ENCODE measurements at places on chromosomes 3 and 15.

- no peak for DNase-seq
- H3K36me3 ChIP-seq, result peaks cover 36% of the 10 kb centered on the region
- H3K27me3 ChIP-seq, result no peaks in the 10 kb centered on the region
- H3K4me1 ChIP-seq, result no peaks in the 10 kb centered on the region
- H3K4me3 ChIP-seq, result no peak overlapping the region
- H3K27ac ChIP-seq, result no peak overlapping the region
Observed at GRCh38 chr3:141561426-141562034, 74.7 kb downstream of the RASA2 start.

- no peaks in the 10 kb centered on the region for H3K4me1 ChIP-seq
- no peak overlapping the region for H3K4me3 ChIP-seq
- H3K27ac ChIP-seq, result no peak overlapping the region
- H3K36me3 ChIP-seq, result no peaks in the 10 kb centered on the region
- no peaks in the 10 kb centered on the region for H3K27me3 ChIP-seq
- no peak for DNase-seq
Observed at GRCh38 chr3:155704061-155704460, 40.8 kb downstream of the PLCH1 start.

GRCh38 chr15:51334011-51334451 is 4.4 kb downstream of the CYP19A1 start:
- H3K4me1 ChIP-seq, result peaks cover 3% of the 10 kb centered on the region
- H3K36me3 ChIP-seq, result no peaks in the 10 kb centered on the region
- H3K27ac ChIP-seq, result no peak overlapping the region
- H3K4me3 ChIP-seq, result no peak overlapping the region
- DNase-seq, result no peak

DNA sequence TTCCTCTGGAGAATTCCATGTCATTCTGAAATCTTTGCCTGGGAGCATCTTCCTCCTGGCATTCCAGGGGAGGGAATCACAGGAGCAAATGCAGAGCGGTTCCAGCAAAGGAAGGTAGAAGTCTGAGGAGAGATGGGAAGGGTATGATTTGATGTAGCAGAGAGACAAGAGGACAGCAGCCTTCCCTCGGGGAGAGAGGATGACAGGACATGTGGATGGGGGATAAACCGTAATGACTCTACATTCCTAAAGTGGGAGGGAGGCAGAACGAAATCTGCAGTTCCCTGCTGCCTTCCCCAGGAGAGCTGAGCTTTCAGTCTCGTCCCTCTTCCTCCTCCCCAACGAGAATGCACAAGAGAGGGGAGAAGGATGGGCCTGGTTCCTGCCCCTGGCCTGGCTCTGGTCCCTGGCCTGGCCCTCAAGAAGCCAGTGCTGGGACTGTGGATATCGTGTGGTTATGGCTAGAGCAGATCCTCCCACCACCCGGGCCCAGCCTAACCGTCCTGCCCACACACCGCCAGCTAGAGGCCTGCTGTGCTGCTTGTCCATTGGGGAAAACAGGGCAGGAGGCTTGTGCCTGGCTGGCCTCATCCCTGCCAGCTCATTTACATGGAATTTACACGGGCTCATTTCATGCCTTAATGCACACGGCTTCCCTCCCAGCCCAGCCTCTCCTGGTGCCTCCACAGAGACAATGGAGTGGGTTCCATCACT is 26.6 kb downstream of the SEMA7A start:
- no peaks in the 10 kb centered on the region for H3K27me3 ChIP-seq
- peak overlapping the region; percentile 78 for H3K27ac ChIP-seq
- H3K4me3 ChIP-seq, result no peak overlapping the region
- peak; percentile 96 for DNase-seq
- H3K4me1 ChIP-seq, result peaks cover 14% of the 10 kb centered on the region

GRCh38 chr3:14959359-14959943 is 12.1 kb downstream of the NR2C2 start:
- no peak overlapping the region for H3K4me3 ChIP-seq
- H3K36me3 ChIP-seq, result peaks cover 25% of the 10 kb centered on the region
- H3K4me1 ChIP-seq, result no peaks in the 10 kb centered on the region
- no peak for DNase-seq
- no peak overlapping the region for H3K27ac ChIP-seq
- no peaks in the 10 kb centered on the region for H3K27me3 ChIP-seq

DNA sequence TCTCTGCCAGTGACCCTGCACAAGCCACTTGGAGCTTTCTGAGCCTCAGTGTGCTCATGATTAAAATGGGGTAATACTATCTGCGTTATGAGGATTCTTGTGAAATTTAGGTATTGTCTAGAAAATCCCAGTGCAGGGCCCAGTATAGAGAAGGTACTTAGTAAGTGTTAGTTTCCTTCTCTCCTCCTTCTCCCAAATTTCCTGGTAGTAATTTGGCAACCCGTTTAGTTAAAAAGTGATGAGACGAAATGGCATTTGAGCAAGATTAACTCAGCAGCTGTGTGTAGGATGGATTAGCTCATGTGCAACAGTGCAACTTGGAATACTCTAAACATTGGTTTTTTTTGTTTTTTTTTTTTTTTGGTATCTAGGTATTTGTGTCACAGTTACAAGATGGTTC is 84.6 kb downstream of the SLCO3A1 start:
- H3K4me3 ChIP-seq, result no peak overlapping the region
- H3K36me3 ChIP-seq, result no peaks in the 10 kb centered on the region
- DNase-seq, result no peak
- H3K4me1 ChIP-seq, result peaks cover 30% of the 10 kb centered on the region
- H3K27me3 ChIP-seq, result no peaks in the 10 kb centered on the region
- H3K27ac ChIP-seq, result no peak overlapping the region
